ENCODE measurements at places on chromosomes 16 and 17.

DNA sequence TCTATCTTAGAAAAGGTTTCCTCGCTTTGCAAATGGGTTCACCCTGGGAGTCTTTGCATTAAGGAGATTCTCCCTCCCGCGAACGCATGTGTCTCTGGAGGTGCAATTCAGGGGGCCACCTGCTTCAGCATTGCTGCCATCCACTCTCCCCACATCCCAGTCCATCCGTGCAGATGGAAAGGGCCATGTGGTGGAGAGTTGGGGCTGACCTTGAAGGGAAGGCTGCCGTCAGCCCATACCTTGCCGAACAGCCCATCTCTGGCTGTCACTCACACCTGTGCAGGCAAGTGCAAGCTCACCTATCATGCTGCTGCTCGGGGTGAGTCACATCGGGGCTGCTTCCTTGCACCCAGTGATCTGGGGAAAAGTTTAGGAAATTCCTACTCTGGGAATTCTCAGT is 106.1 kb downstream of the ZNF423 start:
- DNase-seq = no peak

DNA sequence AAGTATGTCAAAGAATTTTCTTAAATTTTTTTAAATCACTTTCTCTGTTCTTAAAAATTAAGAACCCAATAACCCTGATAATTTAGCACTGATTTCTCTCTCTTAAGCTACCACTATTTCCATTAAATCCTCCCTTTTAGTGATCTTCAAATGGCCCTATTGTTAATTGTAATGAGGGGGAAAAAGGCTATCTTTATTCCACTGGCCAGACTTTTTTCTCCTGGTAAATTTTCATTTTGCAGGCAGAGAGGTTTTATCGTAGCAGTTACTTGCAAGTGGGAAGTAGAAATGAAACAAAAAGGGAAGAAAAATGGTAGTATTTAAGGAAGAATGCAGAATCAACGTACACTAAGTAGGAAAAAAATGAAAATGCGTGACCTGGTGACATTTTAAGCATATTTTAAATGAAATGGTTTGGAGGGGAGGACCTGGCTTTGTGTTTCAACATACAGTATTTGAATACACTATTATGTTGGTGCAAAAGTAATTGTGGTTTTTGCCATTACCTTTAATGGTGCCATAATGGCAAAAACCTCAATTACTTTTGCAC is 224.9 kb downstream of the TANC2 start:
- DNase-seq = no peak

GRCh38 chr17:78912082-78912481 is 9.1 kb upstream of the CEP295NL start:
- no peak for DNase-seq

DNA sequence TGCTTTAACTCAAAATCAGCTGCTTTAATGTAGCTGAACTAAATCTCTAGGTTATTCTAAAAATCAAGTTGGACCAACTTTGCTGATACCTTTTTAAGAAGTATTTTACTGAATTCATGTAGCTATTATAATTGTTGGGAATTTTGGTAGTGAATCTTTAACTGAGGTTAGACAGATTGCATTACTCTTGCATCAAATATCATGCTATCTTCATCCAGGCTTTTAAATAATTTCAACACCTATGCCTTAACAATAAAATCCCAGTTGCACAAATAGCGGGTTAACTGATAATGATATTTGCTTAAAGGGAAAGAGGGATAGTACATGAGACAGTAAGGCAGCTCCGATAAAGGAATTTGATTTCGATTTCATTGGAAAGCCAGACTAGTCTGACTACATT is 241.3 kb upstream of the TBX2 start:
- DNase-seq = no peak

DNA sequence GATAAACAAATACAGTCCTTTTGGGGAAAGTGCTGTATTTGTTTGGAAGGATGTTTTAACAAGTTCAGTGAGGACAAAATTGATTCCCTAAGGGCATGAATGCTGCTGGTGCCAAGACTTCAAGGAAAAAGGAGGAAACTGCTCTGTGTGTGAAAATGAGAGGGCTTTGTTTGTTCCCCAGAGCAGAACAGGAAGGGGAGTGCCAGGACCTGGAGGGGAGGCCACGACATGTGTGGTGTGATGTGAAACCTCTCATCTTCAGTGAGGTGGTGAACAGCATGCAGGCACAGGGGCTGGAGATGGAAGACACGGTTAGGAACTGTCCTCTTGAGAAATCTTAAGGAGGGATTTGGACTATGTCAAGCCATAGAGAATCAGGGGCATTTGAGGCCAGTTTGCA is 46.6 kb upstream of the GRIN2A start:
- DNase-seq = no peak

GRCh38 chr17:74957935-74958740 is 14.4 kb downstream of the HID1 start:
- DNase-seq = no peak

DNA sequence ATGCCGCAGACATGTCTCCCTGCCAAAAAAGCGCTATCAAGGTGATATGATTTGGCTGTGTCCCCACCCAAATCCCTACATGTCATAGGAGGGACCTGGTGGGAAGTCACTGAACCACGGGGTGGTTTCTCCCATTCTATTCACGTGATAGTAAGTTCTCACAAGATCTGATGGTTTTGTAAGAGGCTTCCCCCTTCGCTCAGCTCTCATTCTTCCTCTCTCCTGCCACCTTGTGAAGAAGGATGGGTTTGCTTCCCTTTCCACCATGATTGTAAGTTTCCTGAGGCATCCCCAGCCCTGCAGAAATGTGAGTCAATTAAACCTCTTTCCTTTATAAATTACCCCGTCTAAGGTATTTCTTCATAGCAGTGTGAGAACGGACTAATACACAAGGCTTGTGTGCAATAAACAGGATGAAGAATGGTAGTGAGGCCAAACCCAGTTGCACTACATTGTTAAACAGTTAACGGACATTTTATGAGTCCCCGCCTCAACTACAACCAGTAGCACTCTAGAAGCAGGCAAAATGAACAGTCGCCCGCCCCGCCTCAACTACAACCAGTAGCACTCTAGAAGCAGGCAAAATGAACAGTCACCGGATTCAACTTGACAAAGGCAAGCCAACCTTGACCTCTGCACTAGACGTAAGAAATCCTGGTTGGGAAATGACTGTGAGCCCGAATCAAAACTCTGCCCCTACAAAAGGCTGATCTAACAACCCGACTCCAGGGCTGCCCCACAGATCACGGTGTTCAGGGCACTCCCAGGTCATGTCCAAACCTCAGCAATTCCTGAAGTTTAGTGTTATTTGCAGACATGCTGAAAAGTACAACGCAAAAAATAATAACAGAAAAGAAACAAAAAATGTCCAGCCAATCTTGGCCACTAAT is 26.3 kb downstream of the VPS53 start:
- DNase-seq = no peak

GRCh38 chr17:51029568-51030463 is 90.9 kb downstream of the SPAG9 start:
- no peak for DNase-seq

GRCh38 chr17:79098282-79098867 is 23.8 kb downstream of the ENGASE start:
- no peak for DNase-seq

GRCh38 chr16:72558501-72558900 is 386.5 kb upstream of the PMFBP1 start:
- DNase-seq = no peak

GRCh38 chr17:40922239-40922638 is 15.2 kb downstream of the KRT23 start:
- no peak for DNase-seq

GRCh38 chr16:56510544-56510943 is 9.3 kb downstream of the BBS2 start:
- no peak for DNase-seq

GRCh38 chr17:17859909-17860765 is 23.4 kb upstream of the SREBF1 start:
- DNase-seq = no peak

DNA sequence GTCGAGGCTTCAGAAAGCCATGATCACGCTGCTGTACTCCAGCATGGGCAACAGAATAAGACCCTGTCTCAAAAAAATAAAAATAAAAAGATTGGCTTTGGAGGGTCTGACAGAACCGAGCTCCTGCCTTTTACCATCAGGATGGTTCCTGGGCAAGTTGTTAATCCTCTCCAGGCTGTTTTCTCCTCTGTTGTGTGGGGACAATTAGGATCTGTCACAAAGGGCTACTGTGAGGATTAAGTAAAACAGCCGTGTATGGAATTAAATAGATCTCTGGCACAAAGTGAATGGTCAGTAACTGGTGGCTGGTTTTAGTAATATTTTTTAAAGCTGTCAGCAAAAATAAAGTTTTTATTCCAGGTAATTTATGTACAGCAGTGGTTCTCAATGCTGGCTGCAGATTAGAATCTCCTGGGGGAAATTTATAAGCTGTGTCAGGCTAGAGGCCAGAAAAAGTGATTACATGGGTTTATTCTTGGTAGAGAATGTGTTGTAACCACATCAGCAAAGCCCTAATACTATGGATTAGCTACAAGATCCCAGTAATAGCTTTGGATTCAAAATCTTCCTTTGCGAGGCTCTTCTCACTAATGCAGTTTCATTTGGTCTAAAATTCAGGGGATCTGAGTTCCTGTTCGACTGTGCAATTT is 47.2 kb downstream of the GPRC5B start:
- no peak for DNase-seq

GRCh38 chr16:67154578-67155294 is 3.9 kb upstream of the B3GNT9 start:
- no peak for DNase-seq

- DNase-seq = no peak
These were observed 40.0 kb upstream of the TAC4 start for GRCh38 chr17:49887744-49888360.

DNA sequence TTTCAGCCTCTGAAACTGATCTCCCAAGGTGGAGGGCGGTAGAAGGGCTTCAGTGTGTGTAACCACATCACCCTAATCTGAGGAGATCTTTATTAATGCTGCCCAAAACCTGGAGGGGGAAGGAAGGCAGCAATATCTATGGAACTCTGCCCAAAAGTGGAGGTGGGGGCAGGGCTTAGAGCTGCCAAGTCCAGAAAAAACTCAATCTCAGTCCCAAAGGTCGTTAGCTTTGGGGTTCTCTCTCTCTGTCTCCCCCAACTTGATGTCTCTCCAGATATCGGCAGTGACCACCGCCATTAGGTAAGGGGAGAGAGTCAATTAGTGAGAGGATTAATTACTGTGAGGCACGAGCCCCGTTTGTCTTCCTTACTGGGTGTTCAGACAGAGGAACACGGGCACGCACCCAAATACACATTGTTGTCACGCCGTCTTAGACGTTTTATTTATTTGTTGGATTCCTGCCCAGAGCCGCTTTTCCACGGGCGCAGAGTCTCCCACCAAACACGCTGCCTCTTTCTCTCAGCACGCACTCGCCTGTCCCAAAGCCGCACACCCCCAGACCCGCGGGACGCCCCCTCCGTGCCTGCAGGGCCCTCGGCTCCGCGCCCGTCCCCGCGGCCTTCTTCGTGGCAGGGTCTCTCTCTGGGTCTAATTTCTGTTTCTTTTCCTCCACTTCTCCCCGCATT is 5.4 kb upstream of the LHX1 start:
- DNase-seq = no peak

DNA sequence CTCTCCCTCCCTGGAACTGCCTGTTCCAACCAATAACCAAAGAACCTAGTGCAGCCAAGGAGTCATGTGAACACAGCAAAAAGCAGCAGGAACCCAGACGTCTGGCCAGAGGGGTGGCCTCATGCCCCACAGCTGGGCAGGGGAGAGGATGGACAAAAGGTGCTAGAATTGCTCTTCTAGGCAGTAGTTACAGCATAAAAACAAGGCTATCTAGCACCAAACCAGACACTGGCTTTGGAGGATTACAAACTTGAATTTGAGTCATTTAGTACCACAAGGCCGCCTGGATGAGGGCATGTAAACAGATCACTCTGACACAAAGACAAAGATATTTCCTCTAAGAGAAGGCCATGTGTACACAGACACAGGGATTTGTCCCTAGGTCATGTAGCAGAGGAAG is 423.3 kb upstream of the MAF start:
- no peak for DNase-seq

DNA sequence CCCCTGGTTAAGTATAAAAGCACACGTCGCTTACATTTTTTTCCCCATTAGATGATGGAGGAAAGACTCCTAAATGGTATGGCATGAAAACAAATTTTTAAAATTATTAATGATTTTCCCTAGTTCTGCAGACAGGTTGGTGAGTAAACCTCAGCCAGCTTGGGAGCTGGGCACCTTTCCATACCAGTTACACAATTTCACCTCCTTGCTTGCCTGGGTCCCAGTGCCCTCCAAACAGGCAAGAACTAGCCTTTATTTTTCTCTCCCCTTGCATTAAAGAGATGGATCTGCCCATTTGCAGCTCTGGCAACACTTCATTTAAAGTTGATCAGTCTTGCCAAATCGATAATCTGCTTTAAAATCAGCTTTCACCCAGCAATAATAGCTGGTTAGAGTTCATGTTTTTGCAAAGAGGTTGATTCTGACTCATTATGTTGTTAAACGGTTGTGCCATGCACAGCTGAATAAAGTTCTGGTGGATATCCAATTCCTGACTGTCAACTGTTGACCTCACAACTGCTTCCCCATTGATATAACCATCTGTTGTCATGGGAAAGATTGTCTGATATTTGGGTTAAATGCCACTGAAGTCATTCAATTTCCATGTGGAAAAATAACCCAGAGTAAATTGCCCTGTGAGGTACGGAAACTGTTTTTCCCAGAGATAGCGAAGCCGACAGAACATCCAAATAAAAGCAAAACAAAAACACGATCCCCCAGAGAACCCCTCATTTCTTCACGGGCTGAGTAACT is 1.3 kb downstream of the C17orf58 start:
- DNase-seq = no peak

DNA sequence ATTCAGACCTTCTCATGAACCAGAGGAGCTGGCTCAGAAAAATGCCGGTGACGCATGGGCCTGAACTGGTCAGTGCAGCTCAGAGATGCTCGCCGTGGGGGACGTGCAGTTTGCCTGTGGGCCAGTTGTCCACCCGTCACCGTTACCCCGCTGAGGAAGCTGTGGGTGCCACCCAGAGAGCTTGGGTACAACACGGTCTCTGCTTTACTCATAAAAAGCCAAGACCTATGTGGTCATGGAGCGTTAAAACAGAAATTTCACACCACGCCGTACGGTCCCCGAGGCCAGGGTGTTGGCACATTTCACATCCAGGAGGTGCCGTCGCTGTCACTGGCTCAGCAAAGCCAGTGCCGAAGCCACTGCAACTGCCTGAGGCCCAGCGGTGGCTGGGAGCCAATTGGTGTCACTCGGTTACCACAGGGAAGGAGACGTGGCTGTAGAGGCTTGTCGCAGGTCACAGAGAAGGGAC is 120.9 kb downstream of the METRNL start:
- no peak for DNase-seq

DNA sequence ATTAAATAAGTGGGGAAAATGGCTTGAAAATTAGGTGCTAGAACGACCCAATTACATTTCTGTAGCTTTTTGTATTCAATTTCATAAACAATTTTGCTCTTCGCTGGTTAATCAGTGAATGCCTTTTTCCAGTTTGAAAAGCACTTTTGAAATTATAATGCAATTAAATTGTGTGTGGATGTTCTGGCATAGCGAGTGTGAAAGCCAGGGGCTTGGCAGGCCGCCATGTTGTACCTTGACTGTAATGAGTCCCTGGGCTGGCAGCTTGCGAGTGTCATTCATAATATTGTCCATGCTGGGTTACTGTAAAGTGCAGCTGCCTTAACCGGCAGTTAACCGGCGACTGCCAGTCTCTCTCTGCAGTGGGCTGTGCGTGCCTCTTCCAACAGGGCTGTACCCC is 177.8 kb downstream of the CCDC182 start:
- no peak for DNase-seq

All from cortex of kidney (tissue), 1 donor.